Cerebellar nuclear complex (tissue), 1 donor: ENCODE measurements at places on chromosomes 4 and X.

GRCh38 chr4:183812567-183812966 is 92.5 kb upstream of the STOX2 start:
- no peak for DNase-seq

DNA sequence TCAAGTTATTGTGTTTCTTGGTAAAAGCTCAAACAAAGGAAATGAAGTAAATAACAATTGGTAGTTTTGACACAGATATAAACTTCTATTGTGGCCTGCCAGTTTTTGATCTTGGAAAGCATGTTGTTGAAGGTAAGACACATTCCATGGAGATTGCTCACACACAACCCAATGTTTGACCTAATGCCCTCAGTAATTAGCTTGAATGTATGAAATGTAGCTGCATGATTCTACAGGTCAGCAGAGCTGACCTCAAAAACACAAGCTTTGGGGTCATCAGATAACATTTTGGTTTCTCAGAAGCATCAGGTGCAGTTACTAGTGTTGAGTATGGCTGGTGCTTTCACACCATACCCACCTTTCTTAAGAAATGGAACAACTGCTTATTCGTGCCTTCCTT is 16.5 kb downstream of the GPR173 start:
- DNase-seq = no peak

- no peak for DNase-seq
Observed at GRCh38 chr4:100790836-100791615, 273.2 kb upstream of the EMCN start.

DNA sequence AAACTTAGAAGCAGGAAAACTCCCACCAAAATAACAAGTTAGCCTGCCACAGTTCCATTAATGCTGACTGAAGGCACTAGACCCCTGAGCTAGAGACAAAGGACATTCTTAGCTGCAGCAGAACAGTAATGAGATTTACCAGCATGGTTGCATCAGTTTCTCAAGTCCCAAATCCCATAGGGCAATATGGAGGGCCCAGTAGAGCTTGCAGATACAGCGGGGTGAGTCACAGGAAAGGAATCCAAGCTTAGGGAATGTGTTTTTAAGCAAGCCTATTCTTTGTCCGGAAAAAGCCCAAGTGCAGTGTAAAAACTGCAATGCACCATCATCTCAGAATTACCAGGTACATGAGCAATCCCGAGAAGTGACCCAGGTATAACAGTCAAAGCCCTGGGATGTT is 51.3 kb upstream of the EXOC1L start:
- no peak for DNase-seq

- DNase-seq = no peak
Observed at GRCh38 chrX:107677501-107677901, 49.2 kb downstream of the PRPS1 start.

DNA sequence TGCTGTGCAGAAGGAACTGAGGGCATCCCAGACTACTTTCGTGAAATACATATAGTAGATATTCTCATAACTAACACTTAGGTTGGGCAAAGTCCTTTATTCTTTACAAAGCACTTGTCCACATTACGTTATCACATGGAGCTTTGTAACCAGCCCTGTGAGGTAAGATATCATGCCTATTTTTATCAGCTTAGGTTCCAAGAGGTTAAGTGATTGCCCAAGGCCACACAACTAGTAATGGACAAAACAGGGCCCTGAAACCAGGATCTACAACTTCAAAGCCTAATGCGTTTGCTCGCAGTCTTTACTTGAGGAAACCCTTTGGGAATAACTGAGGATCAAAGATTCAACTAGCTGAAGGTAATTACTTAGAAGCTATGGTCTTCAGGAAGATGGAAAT is 261.5 kb downstream of the GPC3 start:
- DNase-seq = no peak

GRCh38 chrX:66039944-66040343 is at the start of gene VSIG4:
TSS of gene VSIG4 (minus strand) at chrX:66040080. CDS start at chrX:66039998, 82 bp downstream.
- DNase-seq = no peak

DNA sequence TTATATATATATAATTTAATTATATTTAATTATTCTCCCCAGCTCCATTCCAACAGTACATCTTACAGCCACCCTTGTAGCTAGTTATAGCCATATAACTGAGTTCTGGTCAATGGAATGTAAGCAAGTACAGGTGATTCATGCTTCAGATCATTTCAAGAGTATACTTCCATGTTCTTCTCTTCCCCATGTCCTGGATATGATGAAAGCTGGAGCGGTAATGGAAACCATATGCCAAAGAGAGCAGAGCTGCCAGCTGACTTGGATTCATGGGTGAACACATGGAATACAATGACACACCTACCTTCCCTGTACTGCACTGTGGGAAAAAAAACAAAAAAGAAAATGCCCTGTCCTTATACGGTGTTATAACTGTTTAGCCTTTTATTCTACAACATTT is 17.5 kb upstream of the CORIN start:
- no peak for DNase-seq

- DNase-seq = no peak
Observed at GRCh38 chr4:141609243-141609642, 27.1 kb upstream of the IL15 start.

GRCh38 chrX:19121898-19122640 is at the start of gene ADGRG2:
TSS of gene ADGRG2 (minus strand) at chrX:19122468. CDS start at chrX:19068834, 53,634 bp downstream.
- no peak for DNase-seq

DNA sequence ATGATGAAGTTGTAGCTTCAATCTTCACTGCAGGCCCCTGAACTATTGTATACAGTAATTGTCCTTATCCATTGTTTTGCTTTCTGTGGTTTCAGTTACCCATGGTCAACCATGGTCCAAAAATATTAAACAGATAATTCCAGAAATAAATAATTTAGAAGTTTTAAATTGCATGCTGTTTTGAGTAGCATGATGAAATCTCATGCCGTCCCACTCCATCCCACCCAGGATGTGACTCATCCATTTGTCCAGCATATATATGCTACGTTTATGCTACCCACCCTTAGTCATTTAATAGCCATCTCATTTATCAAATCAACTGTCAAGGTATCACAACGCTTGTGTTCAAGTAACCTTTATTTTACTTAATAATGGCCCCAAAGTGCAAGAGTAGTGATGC is 34.5 kb downstream of the IQCM start:
- no peak for DNase-seq

DNA sequence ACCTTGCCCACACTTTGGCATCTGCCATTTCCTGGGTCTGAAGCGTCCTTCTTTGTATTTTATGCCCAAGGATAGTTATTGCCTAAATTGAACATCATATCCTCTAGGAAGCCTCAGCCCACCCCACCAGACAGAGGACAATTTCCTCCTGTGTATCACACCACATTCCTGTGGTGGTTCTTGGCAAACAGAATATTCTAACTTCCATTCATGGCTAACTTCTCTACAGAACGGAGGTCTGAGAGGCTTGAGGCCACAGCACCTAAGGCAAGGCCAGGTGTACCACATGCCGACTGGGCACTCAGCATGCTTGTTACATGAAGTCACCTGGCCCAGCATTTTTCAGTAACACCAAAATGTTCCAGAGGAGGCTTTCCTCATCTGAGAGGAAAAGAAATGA is 42.4 kb downstream of the CD99L2 start:
- no peak for DNase-seq

DNA sequence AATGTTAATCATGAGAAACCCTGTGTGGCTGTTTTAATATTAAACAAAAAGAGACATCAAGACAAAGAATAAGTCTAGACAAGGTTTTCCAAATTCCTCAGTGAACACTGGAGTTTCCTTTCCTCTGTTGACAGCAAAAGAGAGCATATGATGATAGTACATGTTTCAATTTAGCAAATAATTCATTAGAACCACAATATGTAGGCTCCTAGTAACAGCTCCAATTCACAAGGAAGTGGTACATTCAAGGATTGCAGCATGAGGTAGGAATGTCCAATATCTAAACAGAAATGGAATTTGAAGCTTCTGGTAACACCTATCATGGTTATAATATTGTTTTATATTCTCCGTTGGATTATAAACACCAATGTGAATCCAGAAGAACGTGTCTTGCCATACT is 203.8 kb upstream of the TECRL start:
- DNase-seq = no peak

DNA sequence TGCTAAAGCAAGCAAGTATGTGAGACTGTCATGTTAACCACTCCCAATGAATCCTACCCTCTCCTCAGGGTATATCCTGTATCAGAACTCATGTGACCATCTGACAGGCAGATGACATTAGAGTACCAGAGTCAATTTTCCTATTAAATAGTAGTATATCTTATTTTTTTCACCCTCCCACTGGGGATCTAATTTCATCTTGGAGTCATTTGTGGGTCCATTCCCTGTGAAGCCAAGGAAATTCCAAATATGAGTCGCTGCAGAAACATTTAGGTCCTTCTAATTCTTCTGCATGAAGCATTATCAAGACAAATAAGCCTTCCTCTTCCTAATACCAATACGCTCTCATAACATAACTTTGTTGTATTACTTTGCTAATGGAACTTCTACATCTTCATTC is 52.2 kb upstream of the BLTP1 start:
- DNase-seq = no peak

DNA sequence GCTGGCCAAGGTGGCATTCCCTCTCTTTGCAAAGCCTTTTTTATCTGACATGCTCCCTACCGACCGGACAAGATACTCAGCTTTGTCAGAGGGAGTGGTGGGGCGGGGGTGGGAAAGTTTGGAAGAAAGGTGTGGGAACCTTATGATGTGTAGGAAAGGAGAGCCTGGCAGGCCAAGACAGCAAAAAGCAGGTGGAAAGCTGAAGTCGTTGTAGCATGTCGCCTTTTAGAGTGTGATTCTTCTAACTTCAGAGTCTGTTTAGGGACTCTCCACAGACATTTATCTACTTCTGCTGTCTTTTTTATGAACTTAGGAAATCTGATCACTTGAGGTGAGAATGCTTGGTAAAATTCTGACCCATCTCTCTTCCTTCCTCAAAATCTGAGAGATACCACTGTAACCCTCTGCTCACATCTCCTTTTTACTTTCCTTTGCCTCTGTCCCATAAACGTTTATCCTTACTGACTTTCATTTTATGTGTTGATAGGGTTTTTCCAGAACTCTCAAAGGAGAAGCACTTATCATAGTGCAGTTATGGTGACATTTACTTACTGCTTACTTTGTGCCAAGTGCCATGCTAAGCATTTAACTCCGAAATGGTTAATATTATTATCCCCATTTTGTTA is 8.2 kb upstream of the RUFY3 start:
- no peak for DNase-seq
